Stimulated activated CD4-positive, alpha-beta T cell treated with anti-CD3 and anti-CD28 coated beads, Interleukin-4, amount 100 ng/mL, for 48 hours (primary cell): ENCODE measurements at places on chromosomes 4 and X.

- DNase-seq, result no peak
These were observed 90.2 kb downstream of the DIPK2B start for GRCh38 chrX:45110494-45110893.

DNA sequence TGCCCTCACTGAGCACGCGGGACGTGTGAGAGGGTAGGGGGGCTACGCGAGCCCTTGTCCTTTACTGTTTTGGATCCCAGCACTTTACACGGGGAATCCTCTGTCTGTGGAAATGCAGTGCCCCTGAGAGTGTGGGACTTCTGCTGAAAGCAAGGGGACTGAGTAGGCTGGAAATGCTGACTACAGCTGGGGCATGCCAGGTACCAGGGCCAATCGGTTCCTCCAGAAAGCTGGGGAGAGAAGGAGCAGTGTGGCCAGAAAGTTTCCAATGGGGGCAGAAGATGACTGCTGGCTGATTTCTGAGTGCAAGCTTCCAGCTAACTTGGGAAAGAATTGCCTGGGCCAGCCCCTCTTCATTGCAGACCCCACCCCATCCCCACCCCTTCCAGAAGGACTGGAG lies 1.5 kb downstream of the NHSL2 start:
- DNase-seq, result no peak

- DNase-seq, result no peak
These were observed 156.1 kb downstream of the GPAT3 start for GRCh38 chr4:83692028-83692427.

DNA sequence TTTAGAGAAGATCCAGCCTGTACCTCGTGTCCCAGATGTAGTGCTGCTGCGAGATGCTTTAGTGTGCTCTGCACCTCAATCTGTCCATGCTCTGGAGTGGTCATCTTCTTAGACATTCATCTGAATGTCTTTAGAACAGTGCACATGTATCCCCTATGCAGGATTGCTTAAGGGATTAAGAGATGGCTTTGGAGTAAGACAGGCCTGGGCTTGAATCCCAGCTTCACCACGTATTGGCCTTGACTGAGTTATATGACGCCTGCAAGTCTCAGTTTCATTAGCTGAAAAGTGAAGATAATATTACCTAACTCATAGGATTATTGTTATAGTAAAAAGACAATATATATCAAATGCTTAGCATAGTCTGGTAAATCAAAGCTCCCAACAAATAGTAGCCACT lies 98.3 kb downstream of the NFKB1 start:
- DNase-seq, result no peak

GRCh38 chrX:15056044-15056443 lies 182.8 kb downstream of the MOSPD2 start:
- no peak for DNase-seq

GRCh38 chr4:41204400-41204978 lies 9.9 kb downstream of the APBB2 start:
- no peak for DNase-seq
